Fibroblast of villous mesenchyme (primary cell): ENCODE measurements at places on chromosomes 13 and 19. TPM values are rescaled to one million over a fixed set of nuclear protein-coding genes. Genes with fewer than 3 reads are reported as not detected.

DNA sequence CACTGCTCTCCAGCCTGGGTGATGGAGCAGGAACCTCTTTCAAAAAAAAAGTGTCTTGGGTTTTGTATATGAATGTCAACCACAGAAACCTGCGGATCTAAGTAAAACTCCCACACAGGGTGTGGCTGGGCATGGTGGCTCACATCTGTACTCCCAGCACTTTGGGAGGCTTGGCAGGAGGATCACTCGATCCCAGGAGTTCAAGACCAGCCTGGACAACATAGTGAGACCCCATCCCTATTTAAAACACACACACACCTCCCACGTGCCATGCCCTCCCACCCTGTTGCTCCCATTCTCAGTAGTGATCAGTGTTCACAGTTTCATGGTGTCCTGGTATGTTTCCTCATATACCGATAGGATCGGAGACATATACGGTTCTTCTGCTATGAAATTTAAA lies 9.2 kb downstream of the TMED1 start:
- no peak for DNase-seq

- DNase-seq: no peak
Observed at GRCh38 chr13:105107781-105108180, 1427.7 kb downstream of the EFNB2 start.

DNA sequence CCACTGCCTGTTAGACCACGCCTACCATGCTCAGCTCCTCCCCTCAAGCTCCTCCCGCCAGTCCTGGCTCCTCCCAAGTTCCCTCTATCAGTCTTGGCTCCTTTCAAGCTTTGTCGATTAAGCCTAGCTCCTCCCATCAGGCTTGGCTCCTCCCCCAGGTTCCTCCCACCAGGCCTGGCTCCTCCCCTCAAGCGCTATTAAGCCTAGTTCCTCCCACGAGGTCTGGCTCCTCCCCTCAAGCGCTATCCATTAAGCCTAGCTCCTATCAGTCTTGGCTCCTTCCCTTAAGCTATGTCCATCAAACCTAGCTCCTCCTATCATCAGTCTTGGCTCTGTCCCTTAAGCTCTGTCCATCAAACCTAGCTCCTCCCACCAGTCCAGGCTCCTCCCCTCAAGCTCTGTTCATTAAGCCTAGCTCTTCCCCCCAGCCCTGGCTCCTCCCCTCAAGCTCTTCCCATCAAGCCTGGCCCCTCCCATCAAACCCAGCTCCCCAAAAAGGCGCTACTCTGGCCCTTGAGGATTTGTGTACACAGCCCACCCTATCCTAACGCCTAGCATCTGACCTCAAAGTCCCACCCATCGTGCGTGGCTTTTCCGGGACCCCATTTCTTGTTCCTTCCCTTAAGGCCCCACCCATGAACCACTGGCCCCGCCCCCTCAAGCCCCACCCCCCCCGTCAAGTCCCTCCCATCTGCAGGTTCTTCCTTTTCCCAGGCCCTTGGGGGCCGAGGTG lies 10.0 kb downstream of the CAMSAP3 start:
- DNase-seq: peak; percentile 13

GRCh38 chr19:7250951-7251350 lies 43.3 kb downstream of the INSR start:
- DNase-seq: peak; percentile 25

- peak; percentile 25 for DNase-seq
Observed at GRCh38 chr13:40920826-40921225, 98.3 kb downstream of the ELF1 start.

DNA sequence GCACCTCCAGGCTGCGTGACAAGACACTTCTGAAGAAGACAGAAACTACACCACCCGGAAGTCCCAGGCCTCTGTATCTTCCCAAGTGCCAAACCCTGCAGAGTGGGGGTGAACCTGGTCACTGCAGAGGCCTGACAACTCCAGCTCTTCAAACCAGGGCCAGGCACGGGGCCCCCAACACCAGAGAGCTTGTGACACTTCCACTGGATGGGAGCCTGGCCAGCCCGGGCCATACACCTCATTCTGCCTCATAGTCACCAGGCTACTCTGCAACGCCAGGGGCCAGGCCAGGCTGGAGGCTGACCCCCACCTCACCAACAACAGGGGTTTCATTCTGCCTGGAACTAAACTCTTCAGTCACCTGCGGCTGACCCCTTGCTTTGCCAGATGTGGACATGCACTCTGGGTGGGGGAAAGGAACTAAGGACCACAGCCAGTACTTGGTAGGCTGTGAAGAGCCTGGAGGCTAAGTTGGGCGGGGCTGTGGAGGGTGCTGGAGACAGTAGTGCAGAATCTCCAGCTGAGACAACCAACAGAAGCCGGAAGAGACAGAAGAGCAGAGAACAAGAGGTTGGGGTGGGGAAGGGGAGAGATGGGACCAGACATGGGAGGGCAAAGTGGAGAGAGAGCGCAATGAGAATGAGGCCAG lies 23.0 kb downstream of the TUBA3C start:
- DNase-seq: no peak

Gene IFNL1
- total RNA-seq: not detected in 2 replicates

Gene ELSPBP1
- not detected in 2 replicates for total RNA-seq

DNA sequence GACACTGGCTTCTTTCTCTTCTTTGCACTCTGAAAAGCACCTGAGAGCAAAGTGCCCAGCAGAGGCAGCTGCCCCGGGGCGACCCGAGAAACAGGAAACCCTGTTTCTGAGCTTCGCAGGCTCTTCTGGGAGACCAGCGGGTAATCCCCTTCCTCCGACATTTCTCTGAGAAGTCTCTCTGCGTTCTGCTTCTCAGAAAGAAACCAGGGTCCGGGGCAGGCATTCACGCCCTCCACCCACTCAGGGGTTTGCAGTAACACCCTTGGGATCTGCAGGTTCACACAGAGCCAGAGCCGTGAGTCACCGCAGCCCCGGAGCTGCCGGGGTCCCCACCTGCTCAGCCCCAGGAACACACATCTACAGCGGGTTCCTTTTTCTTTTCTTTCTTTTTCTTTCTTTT lies 86.0 kb downstream of the GADD45B start:
- DNase-seq: no peak

Gene ACP5
- 0.43 and 2.3 TPM in 2 replicates for total RNA-seq
